Activated CD4-positive, alpha-beta memory T cell treated with anti-CD3 and anti-CD28 coated beads, Interleukin-2, amount 10 ng/mL, durations not matched to agents 7 days and 5 days (primary cell): ENCODE measurements at places on chromosomes 11 and 22.

GRCh38 chr11:2737866-2738265, 38.1 kb upstream of the KCNQ1OT1 start:
- no peak for DNase-seq

GRCh38 chr11:46278387-46279125, 1.1 kb downstream of the CREB3L1 start:
- no peak for DNase-seq

GRCh38 chr11:86220653-86221052, 23.9 kb upstream of the EED start:
- DNase-seq: no peak

- no peak for DNase-seq
These were observed 64.5 kb downstream of the MPPED1 start for GRCh38 chr22:43476341-43476740.

DNA sequence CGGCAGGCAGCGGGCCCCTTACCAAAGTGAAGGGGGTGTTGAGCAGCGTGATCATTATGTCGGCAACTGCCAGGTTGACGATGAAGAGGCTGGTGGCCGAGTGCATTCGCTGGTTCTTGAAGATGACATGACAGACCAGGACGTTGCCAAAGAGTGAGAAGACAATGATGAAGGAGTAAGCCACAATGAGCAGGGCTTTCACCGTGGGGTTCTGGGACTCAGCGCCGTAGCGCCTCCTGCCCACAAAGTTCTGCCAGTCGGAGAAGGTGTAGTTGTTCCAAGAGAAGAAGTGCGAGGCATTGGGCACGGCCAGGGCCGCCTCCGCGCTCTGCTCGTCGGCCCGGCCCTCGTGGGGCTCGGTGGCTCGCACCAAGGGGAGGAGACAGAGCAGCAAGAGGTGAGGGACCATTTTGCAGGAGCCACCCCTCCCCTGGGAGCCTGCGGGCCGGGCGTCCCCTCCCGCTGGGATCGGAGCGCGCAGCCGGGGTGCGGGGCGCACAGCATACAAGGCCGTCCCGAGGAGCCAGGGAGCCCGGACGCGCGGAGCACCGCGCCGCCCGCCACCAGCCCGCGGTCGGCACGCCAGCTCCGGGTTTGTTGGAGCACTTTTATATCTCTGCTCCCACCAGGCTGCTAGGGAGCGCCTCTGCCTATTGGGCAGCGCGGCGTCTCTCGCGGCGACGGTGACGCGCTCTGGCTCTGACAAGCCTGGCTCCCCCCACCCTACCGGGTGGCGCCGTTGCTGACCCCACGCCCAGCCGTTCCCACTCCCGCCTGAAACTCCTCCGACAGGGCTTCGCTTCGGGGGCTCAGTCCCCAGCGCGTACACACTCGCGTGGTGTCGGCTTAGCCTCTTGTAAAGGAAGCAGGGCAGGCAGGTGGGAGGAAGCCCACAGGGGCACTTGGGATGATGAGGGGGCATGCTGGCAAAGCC, at the start of gene GPR83:
Gene GPR83, minus strand, starts transcription at position 581 of the 934 bp plus-strand sequence. Its CDS starts 172 bp downstream, at position 409.
- no peak for DNase-seq

DNA sequence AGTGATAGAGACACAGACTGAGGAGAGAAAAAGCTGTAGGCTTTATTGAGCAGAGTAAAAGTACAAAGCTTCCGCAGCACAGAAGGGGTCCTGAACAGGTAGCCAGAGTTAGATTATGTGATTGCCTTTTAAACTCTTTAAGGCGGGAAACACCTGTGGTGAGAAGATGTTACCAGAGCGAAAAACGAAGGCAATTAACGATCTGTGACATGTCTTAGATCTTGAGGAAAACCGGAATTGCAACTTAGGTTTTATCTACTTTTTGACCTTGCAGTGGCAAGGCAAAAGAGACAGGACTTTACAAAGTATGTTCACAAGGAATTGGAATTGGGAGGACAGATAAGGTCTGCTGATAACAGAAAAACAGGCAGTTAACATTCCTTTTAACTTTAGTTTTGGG, 493.6 kb upstream of the FAT3 start:
- DNase-seq: no peak
